ENCODE measurements at places on chromosomes 2 and 18. TPM values are rescaled to one million over a fixed set of nuclear protein-coding genes. Genes with fewer than 3 reads are reported as not detected.

DNA sequence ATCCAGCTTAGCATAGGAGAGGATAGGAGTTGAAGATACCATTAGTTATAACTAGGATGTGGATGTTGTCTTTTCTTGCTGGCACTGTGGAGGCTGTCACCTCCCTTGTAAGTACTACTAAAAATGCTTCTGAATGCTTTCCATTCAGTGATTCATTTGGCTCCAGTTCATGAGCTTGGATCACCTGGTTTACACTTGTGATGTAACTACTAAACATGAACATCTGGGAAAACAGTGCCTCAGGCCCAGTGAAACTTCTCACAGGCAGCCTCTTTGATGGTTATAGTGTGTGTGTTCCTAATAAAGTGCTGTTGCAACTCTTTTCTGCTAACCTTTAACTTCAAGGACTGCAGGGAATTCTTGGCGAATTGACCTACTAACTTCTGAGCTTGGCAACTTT, 13.0 kb upstream of the SLC9A2 start:
- DNase-seq: no peak

GRCh38 chr18:29892960-29893558, 1149.5 kb downstream of the DSC3 start:
- no peak for DNase-seq

Gene CD8A
- 3.3 TPM for total RNA-seq

- no peak for DNase-seq
These were observed 62.7 kb downstream of the FAM168B start for GRCh38 chr2:131030478-131030971.

Gene CIDEA
- total RNA-seq: not detected

- no peak for DNase-seq
These were observed 6.8 kb upstream of the DNAJB2 start for GRCh38 chr2:219272356-219272755.

Gene RNU2-63P
- not detected for total RNA-seq

DNA sequence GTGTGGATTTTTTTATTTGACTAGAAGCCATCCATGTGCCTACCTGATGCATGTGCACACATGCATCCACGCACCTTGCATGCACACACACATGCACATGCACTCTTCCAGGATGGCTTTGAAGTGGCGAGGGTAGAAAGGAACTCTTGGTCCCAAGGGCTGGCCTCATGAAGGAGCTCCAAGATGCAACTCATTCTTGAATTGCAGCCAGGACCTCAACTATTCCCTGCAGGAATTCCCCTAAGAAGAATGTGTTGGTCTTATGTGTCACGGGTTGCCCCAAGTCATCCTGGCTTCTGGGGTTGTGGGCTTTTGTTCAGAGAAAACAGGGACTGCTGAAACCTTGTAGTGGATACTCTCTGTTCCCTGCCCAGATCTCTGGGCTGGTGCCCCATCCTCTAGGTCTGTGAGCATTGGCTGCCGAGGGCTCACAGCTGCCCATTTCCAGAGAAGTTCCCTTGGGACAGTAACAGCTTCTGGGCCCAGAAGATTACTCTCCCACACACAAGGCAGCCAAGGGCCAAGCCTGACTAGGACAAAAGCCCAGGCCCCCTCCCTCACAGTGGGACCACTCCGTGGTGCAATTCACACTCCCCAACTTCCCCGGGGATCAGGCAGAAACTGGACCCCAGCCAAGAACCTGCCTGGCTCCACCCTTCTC, 137.6 kb downstream of the COPS8 start:
- DNase-seq: no peak

- DNase-seq: no peak
These were observed 61.6 kb upstream of the ATP8B1 start for GRCh38 chr18:57864615-57865121.

- no peak for DNase-seq
These were observed 8.0 kb downstream of the TNFRSF11A start for GRCh38 chr18:62332964-62333695.

GRCh38 chr2:72057308-72057707, 90.4 kb downstream of the CYP26B1 start:
- no peak for DNase-seq

DNA sequence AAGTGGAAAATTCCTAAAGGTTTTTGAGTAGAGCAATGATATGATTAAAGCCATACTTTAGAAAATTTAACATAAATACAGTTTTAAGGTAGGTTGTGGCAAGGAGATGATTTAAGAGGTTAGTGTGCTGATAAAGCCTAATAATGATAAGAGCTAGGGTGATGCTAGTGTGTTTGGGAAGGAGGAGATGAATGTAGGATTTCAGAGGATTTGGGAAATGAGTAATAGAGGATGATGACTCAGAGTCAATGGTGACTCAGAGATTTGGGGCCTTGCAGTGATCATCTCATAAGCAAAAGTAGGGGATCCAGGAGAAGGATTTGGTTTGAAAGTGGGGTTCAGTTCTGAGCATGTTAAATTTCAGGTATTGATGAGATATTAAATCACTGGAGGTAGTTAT, 23.3 kb downstream of the STAMBP start:
- no peak for DNase-seq

- no peak for DNase-seq
These were observed 3.5 kb upstream of the CYS1 start for GRCh38 chr2:10083692-10084211.

Gene TGFA
- total RNA-seq: 15.8 TPM

DNA sequence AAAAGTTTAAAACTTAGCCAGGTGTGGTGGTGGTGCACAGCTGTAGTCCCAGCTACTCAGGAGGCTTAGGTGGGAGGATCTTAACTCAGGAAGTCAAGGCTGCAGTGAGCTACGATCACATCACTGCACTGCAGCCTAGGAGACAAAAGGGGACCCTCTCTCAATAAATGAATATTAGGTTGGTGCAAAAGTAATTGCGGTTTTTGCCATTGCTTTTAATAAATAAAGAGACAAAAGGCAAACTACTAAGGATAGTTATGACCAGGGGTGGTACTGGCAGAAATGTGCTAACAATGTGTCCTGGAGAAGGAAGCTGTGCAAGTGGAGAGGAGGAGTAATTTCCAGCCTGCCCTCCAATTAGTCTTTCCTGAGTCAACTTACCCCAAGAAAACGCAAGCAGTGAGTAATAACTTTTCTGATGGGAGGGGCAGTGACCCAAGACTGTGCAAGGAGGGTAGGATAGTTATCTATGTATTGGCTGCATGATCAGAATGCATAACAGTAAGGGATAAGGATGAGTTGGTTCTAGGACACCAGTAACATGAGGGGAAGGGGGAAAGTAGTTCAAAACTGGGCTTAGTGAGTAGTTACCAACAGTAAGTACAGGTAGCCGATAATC, 1.5 kb downstream of the EXOC6B start:
- no peak for DNase-seq

- no peak for DNase-seq
These were observed 265.1 kb downstream of the NOL4 start for GRCh38 chr18:33959609-33960008.

Gene RAB31
- total RNA-seq: 52.8 TPM

All from esophagus squamous epithelium (tissue), 5 donors.